NCI-H460 (cell line): ENCODE measurements at places on chromosomes 5 and 9. TPM values are rescaled to one million over a fixed set of nuclear protein-coding genes. Genes with fewer than 3 reads are reported as not detected.

DNA sequence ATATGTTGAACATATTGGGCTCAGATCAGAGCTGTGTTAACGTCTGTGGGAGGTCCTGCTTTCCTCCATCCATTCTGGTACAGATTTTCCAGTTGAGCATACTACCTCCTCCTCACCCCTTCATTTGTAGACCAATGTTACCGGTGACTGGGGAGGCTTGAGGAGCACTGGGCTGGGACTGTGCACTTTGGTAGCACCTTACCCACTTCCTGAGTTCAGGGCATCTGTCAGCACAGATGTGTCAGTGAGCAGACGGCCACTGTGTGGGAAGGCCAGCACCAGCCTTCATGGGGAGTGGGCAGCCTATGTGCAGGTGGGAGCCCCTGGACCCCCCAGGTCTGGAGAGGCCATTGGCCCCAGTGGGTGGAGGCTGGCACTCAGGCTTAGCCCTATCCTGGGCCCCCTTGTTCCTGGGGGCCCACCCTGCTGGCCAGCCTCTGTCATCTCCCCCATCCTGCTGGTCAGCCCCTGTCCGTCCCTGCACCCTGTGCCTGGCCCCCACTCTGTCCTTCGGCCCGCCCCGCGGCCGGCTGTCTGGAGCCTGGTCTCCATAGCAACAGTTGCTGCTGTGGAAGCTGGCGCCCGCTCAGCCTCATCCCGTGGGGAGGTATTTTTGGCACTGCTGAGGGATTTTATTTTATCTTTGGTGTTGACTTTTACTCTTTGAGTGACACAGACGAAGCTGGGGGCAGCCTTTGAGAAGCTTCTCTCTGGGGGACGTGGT is 21.3 kb downstream of the WNK2 start:
- no peak for DNase-seq

GRCh38 chr5:133119233-133119711 is 67.5 kb downstream of the HSPA4 start:
- no peak for DNase-seq

GRCh38 chr9:109967651-109968642 is 187.9 kb downstream of the PALM2AKAP2 start:
- no peak for DNase-seq

DNA sequence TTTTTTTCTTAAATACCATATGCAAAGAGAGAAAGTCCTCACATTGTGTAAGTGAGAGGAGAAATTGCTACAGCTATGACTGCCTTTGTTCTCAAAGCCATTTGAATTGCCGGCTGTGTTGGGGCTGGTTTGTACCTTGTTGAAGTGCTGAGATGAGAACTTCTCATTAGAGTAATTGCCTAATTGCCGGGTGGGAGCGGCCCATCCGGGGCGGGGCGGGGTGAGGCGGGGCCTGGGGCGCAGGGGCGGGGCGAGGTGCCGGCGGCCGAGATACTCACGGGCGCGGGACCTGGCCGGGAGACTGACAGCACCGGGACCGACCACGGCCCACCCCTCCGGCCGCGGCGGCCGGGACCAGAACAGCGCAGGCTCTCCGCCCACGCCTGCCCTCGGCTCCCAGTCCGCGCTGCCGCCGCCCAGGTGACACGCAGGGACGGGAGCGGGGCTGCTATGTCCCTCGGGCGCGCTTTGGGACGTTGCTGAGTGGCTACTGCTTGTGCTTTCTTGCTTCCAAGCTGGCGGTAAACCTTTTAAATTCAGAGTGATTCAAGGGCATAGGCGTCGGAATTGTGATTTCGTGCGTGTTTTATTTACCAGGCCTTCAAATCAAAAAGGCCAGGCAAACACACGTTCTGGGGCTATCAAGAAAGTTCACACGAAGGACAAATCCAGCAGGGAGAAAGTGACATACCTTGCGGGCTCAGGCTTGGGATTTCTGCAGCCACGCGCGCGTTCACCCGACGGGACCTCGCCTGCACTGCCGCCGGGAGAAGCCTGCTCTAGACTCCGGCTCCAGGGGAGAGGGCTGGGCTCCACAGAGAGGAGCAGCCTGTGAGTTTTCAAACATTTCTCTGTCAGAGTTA is 269.1 kb downstream of the FANCC start:
- peak; percentile 21 for DNase-seq

Gene SAPCD2
- 32.4 and 43.6 TPM in 2 replicates for total RNA-seq

Gene SOHLH1
- not detected in 2 replicates for total RNA-seq

- no peak for DNase-seq
Observed at GRCh38 chr9:12773562-12773961, 1.3 kb upstream of the LURAP1L start.

- peak; percentile 47 for DNase-seq
Observed at GRCh38 chr9:109507421-109507838, 9.3 kb upstream of the PTPN3 start.

Gene ADAMTSL1
- 0.14 and 0.40 TPM in 2 replicates for total RNA-seq

Gene GGTA1
- total RNA-seq = not detected in 2 replicates

- peak; percentile 74 for DNase-seq
Observed at GRCh38 chr5:132459031-132459982, 31.3 kb downstream of the IRF1 start.

DNA sequence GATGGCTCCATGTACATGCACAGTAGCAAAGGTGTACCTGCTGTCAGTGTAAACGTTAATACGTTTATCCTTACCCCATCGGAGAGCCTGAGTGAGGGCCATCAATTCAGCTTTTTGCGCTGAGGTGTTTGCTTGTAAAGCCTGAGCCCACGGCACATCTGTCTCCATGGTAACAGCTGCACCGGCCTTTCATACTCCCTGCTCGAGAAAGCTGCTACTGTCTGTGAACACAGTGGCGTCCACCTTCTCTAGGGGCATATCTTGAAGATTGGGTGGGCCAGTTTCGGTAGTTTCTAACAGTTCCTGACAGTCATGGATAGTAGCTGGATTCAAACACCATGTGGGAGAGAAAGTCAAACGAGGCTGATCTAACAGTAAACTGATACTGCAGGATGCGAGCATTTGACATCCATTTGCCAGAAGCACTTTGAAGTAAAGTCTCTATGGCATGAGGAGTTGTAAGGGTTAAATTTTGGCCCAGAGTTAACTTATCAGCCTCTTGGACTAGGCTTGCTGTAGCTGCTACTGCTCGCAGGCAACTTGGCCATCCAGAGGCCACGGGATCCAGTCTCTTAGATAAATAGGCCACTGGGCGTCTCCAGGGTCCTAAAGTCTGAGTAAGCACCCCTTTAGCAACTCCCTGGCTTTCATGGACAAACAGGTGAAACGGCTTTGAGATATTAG is 21.0 kb upstream of the RHOBTB3 start:
- DNase-seq = no peak

DNA sequence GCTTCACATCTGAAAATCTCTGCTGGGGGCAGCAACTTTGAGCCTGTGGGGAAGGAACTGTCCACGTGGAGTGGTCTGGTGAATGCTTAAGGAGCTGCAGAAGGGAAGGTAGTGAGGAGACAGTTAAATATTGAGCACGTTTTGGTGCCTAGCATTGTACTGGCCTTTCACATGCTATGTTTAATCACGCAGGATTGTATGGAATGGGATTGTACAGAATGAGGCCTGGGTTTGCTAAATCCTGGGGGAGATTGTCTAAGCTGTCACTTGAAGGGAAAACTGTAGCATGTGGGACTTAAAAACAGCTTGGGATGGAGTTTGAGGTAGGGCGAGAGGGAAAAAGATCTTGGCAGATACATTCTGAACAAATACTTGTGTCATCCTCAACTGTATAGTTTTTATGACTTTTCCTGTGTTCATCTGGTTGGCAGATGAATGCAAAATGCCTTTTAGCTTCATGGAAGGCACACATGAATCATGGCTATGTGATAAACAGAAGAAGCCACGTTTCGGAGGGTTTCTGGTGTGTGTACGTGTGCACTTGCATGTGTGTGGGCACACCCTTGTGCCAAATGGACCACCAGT is 106.6 kb downstream of the TMC1 start:
- DNase-seq = no peak

- DNase-seq = no peak
Observed at GRCh38 chr9:68454579-68455334, 85.9 kb downstream of the TMEM252 start.

Gene IFNA6
- not detected in 2 replicates for total RNA-seq

Gene PLCXD3
- total RNA-seq = not detected in 2 replicates

DNA sequence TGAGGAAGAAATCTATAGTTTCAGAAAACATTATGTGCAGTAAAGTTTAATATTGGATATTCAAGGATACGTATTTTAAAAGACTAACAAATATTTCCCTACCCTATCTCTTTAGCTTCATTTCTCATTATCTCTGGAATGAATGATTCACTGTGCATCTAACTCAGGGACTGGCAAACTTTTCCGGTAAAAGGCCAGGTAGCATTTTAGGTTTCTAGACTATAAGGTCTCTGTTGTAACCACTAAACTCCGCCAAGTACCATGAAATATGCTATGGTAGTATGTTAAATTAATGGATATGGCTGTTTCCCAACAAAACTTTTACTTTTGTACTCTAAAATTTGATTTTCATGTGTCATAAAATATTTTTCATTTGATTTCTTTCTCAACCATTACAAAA is 13.2 kb downstream of the FEM1C start:
- no peak for DNase-seq

Gene RC3H2
- 58.7 and 63.6 TPM in 2 replicates for total RNA-seq

DNA sequence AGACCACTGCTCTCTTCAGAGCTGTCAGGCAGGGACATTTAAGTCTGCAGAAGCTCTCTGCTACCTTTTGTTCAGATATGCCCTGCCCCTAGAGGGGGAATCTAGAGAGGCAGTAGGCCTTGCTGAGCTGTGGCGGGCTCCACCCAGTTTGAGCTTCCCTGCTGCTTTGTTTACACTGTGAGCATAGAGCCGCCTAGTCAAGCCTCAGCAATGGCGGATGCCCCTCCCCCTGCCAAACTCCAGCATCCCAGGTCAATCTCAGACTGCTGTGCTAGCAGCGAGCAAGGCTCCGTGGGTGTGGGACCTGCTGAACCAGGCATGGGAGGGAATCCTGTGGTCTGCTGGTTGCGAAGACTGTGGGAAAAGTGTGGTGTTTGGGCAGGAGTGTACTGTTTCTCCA is 59.9 kb downstream of the CAVIN4 start:
- no peak for DNase-seq

DNA sequence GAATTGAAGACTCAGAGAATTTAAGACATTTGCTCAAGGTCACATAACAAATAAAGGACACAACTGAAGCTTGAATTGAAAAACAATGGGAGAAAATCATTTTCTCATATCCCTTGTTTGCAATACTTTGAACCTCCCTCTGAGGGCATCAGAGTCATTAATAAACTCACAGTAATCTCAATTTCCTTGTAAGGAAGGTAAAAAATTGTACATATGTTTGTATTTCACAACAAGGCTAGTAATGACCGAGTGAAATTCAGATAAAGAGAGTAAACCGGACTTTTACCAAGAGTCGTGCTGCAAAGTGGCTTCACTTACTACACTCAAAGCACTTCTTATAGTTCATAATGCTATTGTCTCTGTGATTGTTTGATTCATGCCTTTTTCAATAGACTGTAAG is 665.0 kb downstream of the NR2F1-AS1 start:
- DNase-seq = no peak

Gene F2R
- total RNA-seq = 8.1 and 8.3 TPM in 2 replicates

DNA sequence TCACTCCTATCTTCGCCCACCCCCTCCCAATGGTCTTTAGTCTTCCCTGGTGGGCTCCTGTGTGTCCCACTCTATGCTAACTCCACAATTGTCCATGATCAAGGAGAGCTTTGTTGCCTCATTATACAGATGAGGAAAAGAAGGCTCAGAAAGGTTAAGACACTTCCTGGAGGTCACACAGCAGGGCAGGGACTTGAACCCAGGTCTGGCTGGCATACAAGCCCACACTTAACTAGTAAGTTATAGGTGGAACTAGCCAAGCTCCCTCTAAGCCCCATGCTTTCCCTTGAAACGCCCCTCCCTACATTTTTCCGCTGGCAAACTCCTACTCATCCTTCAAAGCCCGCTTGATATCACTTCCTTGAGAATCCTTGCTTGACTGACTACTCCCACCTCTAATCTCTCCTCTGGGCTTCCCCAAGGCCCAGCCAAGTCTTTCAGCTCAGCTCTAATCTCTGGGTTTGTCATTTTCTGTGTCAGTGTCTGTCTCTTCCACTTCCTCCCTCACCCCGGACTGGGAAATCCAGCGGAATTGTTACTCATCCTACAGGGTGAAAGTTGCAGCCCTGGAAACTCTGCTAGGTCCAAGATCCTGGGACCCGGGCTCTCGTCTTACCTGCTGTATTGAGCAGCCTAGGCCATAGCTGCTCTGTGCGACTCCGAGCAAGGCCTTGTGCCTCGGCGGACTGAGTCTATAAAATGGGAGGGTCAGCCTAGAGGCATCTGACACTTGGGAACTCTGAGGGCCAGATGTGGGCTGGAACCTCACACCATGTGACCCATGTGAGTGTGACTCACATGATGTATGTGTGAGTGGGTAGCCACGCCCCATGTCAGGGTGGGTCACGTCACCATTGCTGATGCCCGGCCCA is 144.5 kb downstream of the GAPVD1 start:
- peak; percentile 16 for DNase-seq

DNA sequence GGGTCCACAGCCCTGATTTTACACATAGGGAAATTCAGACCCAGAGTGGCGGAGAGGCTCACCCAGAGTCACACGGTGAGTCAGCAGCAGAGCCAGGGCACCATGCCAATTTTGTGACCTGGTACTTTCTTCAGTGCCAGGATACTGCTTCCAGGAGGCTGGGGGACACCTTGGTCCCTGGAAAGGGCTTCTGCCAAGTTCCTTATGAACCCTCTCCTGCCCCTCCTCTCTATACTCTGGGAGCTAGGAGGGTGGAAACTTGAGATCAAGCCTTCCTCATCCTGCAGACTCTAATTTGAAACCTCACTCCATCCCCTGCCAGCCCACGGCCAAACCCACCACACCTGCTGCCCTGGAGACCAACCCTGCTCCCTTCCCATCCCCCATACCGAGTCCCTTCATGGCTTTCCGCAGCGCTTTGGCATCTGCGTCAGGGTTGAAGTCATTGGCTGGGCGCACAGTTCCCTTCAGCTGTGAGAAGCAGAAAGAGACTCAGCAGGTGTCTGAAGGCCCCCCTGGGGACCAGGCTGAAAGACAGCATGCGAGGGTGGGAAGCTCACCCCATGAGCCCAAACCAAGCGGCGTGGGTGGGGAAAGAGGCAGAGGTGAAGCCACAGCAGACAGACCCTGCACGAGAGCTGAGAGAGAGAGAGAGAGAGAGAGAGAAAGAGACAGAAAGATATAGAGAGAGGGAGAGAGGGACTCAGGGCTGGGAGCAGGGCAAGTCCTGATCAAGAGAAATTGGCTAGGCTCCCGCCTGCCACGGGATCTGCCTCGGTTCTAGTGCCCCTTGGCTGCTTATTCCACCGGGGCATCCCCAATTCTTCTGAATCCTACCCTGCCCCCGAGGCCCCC is 33.5 kb downstream of the ANXA6 start:
- DNase-seq = peak; percentile 20

Gene OLFM1
- total RNA-seq = 32.0 and 37.9 TPM in 2 replicates

Gene COL5A1
- 1.6 and 2.1 TPM in 2 replicates for total RNA-seq

- DNase-seq = peak; percentile 48
Observed at GRCh38 chr5:43041110-43041668, 1.1 kb upstream of the ANXA2R start.

- no peak for DNase-seq
Observed at GRCh38 chr5:171355302-171355724, 32.3 kb upstream of the NPM1 start.

- no peak for DNase-seq
Observed at GRCh38 chr9:70588999-70589398, 174.5 kb upstream of the KLF9 start.

GRCh38 chr9:132637801-132638200 is 32.0 kb downstream of the DDX31 start:
- DNase-seq = no peak

GRCh38 chr9:89731262-89732182 is 126.7 kb downstream of the GADD45G start:
- DNase-seq = no peak
